Activated T-cell treated with anti-CD3 and anti-CD28 coated beads for 4 hours (primary cell): ENCODE measurements at places on chromosomes 16 and 17.

DNA sequence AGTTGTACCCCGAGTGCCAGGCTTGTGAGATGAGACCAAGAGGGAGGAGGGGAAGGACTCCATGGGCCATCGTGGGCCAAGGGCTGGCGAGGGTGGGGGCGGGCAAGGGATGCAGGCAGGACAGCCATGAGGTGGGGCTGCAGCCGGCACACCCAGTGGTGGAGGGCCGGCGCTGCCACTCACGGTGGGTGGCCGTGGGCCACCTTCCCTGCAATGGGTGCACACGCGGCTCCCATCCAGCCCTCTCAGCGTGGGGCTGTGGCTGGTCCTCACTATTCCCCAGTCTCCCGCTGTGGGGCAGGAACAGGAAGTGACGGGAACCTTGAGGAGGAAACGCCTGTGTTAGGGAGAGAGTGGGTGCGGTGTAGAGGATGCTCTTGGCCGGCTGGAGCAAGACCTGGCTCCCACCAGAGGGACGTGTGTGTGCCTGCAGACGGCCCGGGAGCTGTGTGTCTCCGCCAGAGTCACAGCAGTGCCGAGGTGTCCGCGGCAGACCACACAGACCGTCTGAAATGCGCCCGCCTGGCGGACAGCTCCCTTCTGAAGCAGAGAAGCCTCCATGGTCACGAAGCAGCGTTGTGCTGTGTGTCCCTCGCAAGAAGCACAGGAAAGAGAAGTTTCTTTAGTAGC, 23.6 kb downstream of the CIBAR2 start:
- no peak for DNase-seq

DNA sequence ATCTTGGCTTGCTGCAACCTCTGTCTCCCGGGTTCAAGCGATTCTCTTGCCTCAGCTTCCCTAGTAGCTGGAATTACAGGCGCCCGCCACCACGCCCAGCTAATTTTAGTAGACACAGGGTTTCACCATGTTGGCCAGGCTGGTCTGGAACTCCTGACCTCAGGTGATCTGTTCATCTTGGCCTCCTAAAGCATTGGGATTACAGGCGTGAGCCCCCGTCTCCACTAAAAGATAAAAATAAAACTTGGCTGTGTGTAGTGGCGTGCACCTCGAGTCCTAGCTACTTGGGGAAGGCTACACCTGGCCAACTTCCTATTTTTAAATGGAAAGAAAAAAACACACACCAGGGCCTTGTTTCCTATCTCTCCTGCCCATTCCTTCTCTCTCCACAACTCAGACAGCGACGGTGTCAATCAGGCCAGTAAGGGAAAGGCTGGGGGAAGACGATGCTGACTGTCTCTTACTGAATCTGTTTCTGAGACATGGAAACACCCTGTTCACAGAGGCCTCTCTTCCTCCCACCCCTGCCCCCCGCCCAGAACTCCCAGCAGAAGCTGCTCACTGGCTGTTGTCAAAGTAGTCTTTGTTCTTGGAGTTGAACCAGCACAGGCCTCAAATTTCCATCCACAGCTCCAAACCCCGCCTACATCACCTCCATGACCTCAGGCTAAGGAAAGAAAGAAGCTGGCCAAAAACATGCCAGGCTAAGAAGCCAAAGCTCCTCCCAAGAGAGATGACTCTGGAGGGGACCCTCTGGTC, 96.6 kb downstream of the NXN start:
- no peak for DNase-seq

- no peak for DNase-seq
Measured at GRCh38 chr16:87598431-87598830, 3.9 kb upstream of the JPH3 start.

DNA sequence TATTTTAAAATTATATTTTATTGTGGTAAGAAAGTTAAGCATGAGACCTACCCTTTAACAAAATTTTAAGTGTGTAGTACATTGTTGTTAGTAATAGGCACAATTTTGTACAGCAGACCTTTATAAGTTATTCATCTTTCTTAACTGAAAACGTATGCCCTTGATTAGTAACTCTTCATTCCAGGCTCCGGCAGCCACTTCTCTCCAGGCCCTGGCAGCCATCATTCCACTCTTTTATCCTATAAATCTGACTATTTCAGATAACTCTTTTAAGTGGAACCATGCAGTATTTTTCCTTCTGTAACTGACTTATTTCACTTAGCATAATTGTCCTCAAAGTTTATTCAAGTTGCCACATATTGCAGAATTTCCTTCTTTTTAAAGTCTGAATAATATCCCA, 348.2 kb downstream of the CDH11 start:
- DNase-seq = no peak

GRCh38 chr17:68347380-68347779, 56.1 kb downstream of the ARSG start:
- no peak for DNase-seq

DNA sequence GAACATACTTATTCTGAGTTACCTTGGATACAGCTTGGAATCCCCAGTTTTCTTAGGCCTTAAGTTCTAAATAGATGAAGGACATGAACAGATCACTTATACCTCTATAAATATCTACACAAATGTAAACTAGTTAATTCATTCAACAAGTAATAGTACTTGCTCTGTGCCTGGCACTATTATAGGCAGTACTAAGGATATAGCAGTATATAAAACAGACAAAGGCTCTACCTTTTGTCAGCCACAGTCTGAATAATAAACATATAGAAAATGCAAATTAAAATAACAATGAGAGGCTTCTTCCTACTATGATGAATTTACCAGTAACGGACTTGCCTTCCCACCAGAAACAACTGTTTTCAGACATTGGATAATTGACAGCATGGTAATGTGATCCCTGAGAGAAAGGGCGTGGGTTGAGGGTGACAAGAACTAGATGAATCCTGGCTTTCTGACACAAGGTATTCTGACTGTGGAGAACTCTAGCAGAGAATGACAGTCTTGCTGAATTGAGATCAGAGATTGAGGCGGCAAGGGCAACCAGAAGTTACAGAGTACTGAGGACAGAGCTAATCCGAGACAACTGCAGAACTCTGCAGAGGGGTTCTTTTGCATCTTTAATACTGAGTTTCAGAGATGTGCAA, 170.5 kb downstream of the TANC2 start:
- DNase-seq = no peak

- no peak for DNase-seq
Measured at GRCh38 chr17:2936771-2937321, 126.6 kb downstream of the OR1D5 start.

DNA sequence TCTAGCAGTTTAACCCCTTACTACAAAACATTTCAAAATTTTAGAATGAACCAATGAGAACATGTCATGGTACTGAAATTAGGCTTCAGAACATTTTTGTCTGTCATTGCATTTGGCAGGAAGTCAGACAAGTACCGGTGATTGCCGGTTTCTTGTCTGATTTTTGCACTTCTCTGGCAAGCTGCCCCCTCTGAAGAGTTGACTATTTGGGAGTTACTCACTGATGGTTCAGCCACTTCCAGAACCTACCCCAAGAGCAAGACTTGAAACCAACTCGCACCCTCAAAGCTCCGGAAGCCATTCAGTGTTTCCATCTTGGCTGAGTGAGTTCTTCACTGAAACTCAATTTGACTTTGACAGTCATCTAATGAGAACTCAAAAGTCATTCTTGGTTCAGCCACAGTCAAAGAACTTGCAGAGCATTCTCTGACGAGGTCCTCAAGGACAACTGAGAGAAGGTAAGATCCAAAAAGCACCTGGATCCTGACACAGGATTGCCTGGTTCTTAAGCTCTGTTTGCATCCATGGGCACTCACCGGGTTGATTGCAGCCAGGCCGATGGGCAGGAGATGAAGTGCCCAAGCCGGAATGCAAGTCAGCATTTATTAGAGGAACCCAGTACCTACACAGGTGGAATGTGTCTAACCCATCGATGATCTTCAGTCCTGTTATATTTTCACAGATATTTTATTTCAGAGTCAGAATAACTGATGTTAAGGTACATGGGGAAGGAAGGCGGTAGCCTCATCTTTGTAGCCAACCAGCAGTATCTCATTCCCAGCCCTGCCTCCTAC, 93.6 kb downstream of the USP22 start:
- no peak for DNase-seq
